ENCODE measurements at places on chromosomes 12 and 14. TPM values are rescaled to one million over a fixed set of nuclear protein-coding genes. Genes with fewer than 3 reads are reported as not detected.

The CD163 gene
- total RNA-seq: 23.0 TPM

The SERPINA12 gene
- total RNA-seq: not detected

The SIX1 gene
- total RNA-seq: 45.4 TPM

The KRT6C gene
- total RNA-seq: not detected

The FAM186B gene
- total RNA-seq: not detected

The SDS gene
- not detected for total RNA-seq

Measured in skeletal muscle tissue (tissue), 5 donors.